ENCODE measurements at places on chromosomes 7 and 10. TPM values are rescaled to one million over a fixed set of nuclear protein-coding genes. Genes with fewer than 3 reads are reported as not detected.

GRCh38 chr10:86281396-86281795 is 85.2 kb downstream of the GRID1 start:
- no peak for DNase-seq

RBP4 gene
- total RNA-seq: not detected

- DNase-seq: no peak
Measured at GRCh38 chr7:107503687-107504086, 33.8 kb downstream of the GPR22 start.

DNA sequence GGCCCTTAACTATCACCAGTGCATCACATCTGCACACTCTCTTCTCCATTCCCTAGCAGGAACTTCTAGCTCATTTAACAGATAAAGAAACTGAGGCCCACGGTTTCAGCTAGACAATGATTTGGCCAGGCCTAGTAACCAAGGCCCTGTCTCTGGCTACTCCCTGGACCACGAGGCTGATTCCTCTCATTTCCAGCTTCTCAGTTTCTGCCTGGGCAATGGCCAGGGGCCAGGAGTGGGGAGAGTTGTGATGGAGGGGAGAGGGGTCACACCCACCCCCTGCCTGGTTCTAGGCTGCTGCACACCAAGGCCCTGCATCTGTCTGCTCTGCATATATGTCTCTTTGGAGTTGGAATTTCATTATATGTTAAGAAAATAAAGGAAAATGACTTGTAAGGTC is 13.5 kb downstream of the AQP1 start:
- no peak for DNase-seq

- DNase-seq: no peak
Measured at GRCh38 chr10:122191936-122192541, 79.1 kb upstream of the BTBD16 start.

FAM24B gene
- 7.0 TPM for total RNA-seq

GRCh38 chr10:22856444-22857074 is 71.3 kb upstream of the ARMC3 start:
- no peak for DNase-seq

DNA sequence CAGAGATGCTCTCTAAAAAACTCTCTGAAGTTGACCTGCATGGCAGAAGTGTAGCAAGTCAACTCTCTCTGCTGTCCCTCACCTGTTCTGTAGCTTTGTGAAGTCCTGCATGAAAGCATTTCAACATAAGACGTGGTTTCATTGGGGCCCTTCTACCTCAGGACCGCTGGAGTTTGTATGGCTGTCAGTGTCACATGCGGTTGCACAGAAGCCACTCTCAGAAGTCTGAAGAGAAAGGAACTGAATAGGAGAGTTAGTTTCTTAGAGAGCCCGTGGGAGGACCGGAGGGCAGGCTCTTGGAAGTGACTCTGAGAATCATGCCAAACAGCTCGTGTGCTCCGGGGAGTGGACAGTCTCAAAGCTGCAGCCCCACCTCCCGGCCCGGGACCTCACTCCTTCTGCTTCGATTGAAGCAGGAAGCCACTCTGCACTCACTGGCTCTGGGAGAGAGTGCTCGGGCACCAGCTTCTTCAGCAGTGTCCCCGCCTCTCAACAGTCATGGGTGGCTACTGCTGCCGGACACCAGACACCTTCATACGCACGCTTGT is 486.7 kb downstream of the SDK1 start:
- no peak for DNase-seq

GRCh38 chr10:80453842-80454512 is at the start of gene TSPAN14:
Gene TSPAN14, plus strand, starts transcription at chr10:80454310. Its CDS starts 34,924 bp downstream, at chr10:80489234.
- peak; percentile 86 for DNase-seq

- no peak for DNase-seq
Measured at GRCh38 chr10:105797234-105797890, 1156.3 kb downstream of the SORCS3 start.

CHN2 gene
- total RNA-seq: 0.39 TPM
